Neural progenitor cell (in vitro differentiated cells): ENCODE measurements at places on chromosomes 3 and 15.

- no peaks in the 10 kb centered on the region for H3K36me3 ChIP-seq
- no peak for DNase-seq
- H3K27me3 ChIP-seq = peaks cover 29% of the 10 kb centered on the region
- H3K4me1 ChIP-seq = no peaks in the 10 kb centered on the region
- no peak overlapping the region for H3K4me3 ChIP-seq
Observed at GRCh38 chr3:182786564-182787196, 6.6 kb upstream of the ATP11B start.

DNA sequence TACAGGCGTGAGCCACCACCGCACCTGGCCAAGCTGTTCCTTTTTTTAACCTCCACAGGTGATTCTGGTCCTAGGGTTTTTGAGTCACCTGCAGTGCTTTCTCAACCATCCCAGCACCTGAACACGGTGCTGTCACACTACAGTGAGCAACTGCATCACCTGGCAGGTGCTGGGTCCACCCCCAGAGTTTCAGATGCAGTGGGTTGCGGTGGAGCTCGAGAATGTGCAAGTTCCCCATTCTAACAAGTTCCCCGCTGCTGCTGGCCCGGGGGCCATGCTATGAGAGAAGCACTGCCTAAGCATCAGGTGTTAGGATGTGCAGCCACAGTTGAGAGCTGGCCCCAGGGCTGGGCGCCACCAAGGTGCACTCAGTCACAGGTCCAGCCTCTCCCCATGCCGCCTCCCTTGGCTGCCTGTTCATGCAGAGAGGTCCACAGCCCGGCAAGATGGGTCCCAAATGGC is 18.0 kb downstream of the ISG20 start:
- no peaks in the 10 kb centered on the region for H3K36me3 ChIP-seq
- H3K4me1 ChIP-seq = no peaks in the 10 kb centered on the region
- no peak for DNase-seq

GRCh38 chr15:73927003-73927475 is 777 bp downstream of the LOXL1 start:
- no peaks in the 10 kb centered on the region for H3K36me3 ChIP-seq
- H3K27me3 ChIP-seq = no peaks in the 10 kb centered on the region

DNA sequence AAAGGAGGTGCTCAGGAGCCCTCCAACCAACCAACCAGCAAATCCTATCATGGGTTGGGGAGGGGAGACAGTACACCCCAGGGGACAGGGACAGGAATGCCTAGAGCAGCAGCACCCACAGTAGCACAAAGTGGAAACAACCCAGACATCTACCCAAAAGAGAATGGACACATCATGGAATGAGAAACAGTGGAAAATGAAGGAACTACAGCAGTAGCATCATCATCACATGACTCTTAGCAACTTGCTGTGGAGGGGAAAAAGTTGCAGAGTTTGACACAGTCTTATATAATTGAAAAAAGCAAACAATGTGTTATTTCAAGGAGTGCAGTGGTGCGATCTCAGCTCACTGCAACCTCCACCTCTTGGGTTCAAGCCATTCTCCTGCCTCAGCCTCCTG is 11.0 kb downstream of the C3orf22 start:
- DNase-seq = no peak
- no peak overlapping the region for H3K27ac ChIP-seq
- H3K4me1 ChIP-seq = peaks cover 17% of the 10 kb centered on the region
- H3K36me3 ChIP-seq = no peaks in the 10 kb centered on the region
- no peak overlapping the region for H3K4me3 ChIP-seq

GRCh38 chr3:15711281-15711680 is 86.5 kb downstream of the ANKRD28 start:
- H3K4me1 ChIP-seq = no peaks in the 10 kb centered on the region
- DNase-seq = no peak

DNA sequence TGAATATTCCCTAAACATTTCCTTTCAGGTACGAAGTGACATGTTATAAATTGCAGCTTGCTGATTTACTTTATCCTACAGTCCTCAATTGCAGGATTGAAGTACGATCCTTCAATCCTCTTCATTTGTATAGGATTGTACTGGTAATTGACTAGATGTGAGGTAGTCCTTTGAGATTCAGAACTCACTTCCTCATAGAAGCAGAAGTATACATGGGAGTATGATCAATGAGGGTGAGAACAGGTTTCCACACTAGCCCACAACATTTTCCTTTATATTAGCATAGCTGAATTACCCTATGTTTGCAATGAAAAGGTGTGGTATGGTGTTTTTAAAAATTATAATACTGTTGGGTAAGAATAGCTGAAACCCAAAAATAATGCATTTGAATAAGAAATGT is 160.0 kb upstream of the UMPS start:
- no peaks in the 10 kb centered on the region for H3K4me1 ChIP-seq
- no peaks in the 10 kb centered on the region for H3K27me3 ChIP-seq
- H3K27ac ChIP-seq = no peak overlapping the region
